Renal cortical epithelial cell (primary cell): ENCODE measurements at places on chromosomes 11 and 22.
A peak's percentile ranks its signal among the peaks of the same experiment; 100 is the strongest.

DNA sequence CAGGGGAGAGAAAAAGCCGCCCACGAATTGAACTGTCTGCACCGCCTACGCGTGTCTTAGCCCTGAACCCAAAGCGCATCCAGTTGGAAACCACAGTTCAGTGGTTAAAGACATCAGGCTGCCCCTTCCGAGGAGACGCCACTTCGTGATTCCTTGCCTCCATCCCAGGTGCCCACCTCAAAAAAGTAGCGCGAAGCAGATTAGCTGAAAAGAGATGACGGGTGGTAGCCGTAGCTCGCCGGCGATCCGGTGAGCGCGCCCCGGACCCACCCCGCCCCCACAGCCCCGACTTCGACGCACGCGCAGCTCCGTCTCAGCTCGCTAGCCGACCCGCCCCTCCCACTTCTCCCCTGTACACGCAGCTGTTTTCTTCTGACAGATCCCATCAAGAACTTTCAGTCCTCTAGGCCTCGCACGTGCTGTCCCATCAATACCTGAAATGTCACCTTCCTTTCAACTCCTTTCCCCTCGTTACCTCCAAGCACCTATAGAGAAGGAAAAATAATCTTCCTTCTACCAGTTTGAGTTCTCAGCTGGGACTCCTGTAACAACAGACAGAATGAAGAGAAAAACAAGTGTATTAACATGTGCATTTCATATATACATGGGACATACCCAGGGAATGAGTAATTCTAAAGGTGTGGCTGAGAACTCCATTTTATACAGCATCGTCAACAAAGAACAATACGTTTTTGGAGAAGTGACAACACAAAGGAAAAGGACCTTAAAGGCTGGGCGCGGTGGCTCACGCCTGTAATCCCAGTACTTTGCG, 49.5 kb downstream of the OR4D9 start:
- peak; percentile 79 for DNase-seq

- peak; percentile 20 for DNase-seq
Measured at GRCh38 chr11:1303973-1304372, 5.5 kb downstream of the TOLLIP start.

GRCh38 chr11:75781296-75781695, 12.7 kb downstream of the DGAT2 start:
- DNase-seq = no peak

DNA sequence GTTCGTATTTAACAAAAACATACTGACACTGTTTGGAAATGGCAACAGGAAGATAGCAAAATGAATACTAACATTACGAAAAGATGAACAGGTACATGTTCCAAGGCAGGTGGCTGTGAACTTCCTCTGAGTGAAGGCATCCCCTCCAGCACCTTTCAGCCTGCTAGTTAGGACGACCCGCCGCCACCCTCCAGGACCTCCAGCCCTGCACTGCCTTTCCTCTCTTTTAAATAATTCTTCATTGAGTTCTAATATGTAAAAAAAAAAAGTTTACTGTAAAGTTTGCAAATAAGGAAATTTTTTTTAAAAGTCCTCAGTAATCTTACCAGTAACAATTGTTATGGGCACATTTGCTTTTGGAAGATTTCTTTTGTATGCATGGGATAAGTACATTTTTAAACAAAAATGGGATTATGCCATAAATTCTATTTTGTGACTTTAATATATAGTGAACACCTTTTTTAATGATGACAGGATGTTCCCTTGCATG, 6.0 kb downstream of the NEAT1 start:
- peak; percentile 74 for DNase-seq
